Activated CD4-positive, alpha-beta T cell treated with anti-CD3 and anti-CD28 coated beads for 36 hours (primary cell): ENCODE measurements at places on chromosomes 7 and 10. TPM values are rescaled to one million over a fixed set of nuclear protein-coding genes. Genes with fewer than 3 reads are reported as not detected.

- H3K4me1 ChIP-seq = no peaks in the 10 kb centered on the region
- no peak for DNase-seq
- H3K27ac ChIP-seq = no peak overlapping the region
- peaks cover 7% of the 10 kb centered on the region for H3K36me3 ChIP-seq
- no peak overlapping the region for H3K4me3 ChIP-seq
Measured at GRCh38 chr10:97349752-97350513, 15.4 kb upstream of the FRAT2 start.

- no peak overlapping the region for H3K4me3 ChIP-seq
- no peak overlapping the region for H3K27ac ChIP-seq
- H3K27me3 ChIP-seq = no peaks in the 10 kb centered on the region
- H3K4me1 ChIP-seq = no peaks in the 10 kb centered on the region
Measured at GRCh38 chr7:141838581-141838980, 2.7 kb downstream of the PRSS37 start.

- no peak for DNase-seq
- peaks cover 20% of the 10 kb centered on the region for H3K4me1 ChIP-seq
- H3K4me3 ChIP-seq = no peak overlapping the region
Measured at GRCh38 chr7:90593205-90593604, 2.9 kb upstream of the CDK14 start.

- H3K27ac ChIP-seq = no peak overlapping the region
- H3K4me1 ChIP-seq = peaks cover 3% of the 10 kb centered on the region
- DNase-seq = peak; percentile 31
- H3K4me3 ChIP-seq = no peak overlapping the region
- no peaks in the 10 kb centered on the region for H3K27me3 ChIP-seq
Measured at GRCh38 chr7:77674878-77675277, 21.4 kb upstream of the RSBN1L start.

DNA sequence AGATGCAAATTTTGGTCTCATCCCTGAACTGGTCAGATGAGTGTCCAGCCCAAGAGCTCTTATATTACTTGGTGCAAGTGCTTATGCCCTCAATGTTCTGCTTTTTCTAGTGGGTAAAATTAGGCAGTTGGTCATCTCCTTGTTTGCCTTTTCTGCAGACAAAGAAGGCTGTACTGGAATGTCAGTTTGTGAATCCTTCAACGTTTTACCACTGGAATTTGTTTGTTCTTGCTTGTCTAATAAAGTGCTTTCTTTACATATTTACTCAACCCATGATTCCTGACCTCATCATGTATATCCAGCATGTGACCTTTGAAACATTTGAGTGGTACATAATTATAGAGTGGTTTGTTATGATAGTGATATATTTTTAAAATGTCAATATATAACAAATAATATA, 232.2 kb upstream of the TEX47 start:
- no peak for DNase-seq
- no peak overlapping the region for H3K27ac ChIP-seq
- no peaks in the 10 kb centered on the region for H3K27me3 ChIP-seq
- peaks cover 3% of the 10 kb centered on the region for H3K4me1 ChIP-seq

- H3K27ac ChIP-seq = no peak overlapping the region
- no peak overlapping the region for H3K4me3 ChIP-seq
- no peaks in the 10 kb centered on the region for H3K27me3 ChIP-seq
- H3K4me1 ChIP-seq = no peaks in the 10 kb centered on the region
- DNase-seq = no peak
Measured at GRCh38 chr10:93313798-93314197, 168.3 kb downstream of the MYOF start.

GRCh38 chr7:93117327-93117726, 452 bp downstream of the SAMD9 start:
- peak overlapping the region; percentile 78 for H3K4me3 ChIP-seq
- peaks cover 42% of the 10 kb centered on the region for H3K36me3 ChIP-seq
- DNase-seq = no peak
- peaks cover 53% of the 10 kb centered on the region for H3K4me1 ChIP-seq

GRCh38 chr7:28678431-28678965, 266.2 kb downstream of the CREB5 start:
- no peaks in the 10 kb centered on the region for H3K36me3 ChIP-seq
- H3K4me3 ChIP-seq = no peak overlapping the region
- no peak for DNase-seq
- no peak overlapping the region for H3K27ac ChIP-seq
- peaks cover 7% of the 10 kb centered on the region for H3K27me3 ChIP-seq

DNA sequence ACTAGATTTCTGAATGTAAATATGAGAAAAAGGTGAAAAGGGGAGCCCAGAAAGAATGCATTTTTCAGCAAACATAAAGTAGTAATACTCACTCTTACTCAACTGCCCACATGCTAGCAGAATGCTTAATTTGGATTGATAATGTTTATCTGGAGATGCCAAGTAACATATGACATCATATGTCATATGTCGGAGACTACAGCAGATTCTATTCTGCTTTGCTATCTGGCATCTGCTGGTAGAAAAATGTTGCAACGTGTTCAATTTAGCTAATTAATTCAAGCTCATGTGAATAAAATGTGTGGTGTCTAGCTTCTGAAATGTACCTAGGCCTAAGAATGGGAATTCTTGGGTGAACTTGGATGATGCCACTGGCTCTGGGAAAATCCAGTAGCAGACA, 4.5 kb downstream of the BBIP1 start:
- H3K27ac ChIP-seq = no peak overlapping the region
- no peak for DNase-seq
- no peak overlapping the region for H3K4me3 ChIP-seq
- peaks cover 29% of the 10 kb centered on the region for H3K4me1 ChIP-seq

DNA sequence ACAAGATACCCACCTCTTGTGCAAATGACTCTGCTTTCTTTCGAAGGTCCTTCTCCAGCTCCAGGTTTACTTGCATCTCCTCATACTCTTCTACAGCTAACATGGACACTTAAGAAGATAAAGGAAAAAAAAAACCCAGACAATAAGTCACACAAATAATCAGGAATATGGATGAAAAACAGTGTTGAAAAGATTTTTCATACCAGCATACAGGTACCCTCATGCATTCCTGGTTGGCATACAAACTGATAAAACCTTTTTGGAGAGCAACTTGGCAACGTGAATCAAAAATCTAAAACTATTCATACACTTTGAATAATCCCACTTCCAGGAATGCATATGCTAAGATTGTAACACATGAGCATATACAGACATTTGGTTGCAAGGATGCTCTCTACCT, 60.1 kb downstream of the SHTN1 start:
- H3K4me3 ChIP-seq = no peak overlapping the region
- H3K27ac ChIP-seq = no peak overlapping the region
- no peaks in the 10 kb centered on the region for H3K4me1 ChIP-seq
- H3K36me3 ChIP-seq = no peaks in the 10 kb centered on the region
- peaks cover 5% of the 10 kb centered on the region for H3K27me3 ChIP-seq

DNA sequence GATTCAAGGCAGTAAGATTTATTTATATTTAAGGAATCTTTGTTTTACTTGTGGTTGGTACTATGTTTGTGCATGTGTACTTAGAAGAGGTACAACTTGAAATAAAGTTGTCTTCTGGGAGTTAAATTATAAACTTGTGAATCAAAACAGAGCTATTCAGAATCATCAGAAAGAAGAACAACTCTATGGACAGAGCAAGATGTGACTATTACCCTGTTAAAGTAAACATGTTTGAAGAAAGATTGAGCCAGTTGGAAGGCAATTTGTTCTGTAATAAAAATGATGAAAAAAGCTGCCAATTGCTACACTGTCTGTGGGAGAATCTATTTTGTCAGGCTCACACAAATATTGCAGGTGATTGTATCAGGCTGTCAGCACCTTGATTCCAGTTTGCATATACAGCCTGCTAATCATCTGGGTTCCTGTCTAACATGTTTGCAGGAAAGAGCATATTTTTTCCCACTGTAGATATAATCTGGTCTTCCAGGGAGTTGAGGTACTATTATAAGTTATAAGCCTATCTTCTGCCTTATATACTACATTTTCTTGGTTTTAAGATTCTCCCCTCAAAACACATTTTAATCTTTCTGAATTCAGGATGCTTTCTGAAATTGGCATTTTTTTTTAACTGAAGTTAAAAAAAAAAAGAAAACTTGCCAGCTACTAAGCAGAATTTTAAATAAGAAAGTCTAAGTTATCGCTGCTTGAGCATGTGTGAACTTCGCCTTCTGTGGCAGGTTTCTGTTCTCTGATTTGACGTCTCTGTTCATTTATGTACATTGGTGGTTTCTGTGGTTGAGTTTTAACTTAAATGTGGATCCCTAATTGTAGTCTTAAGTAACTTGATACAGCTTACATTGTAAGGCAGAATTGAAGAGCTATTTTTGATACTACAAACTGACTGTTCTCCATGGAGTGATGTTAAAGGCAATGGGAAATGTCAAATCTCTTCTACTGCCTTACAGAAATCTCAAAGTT, 46.0 kb downstream of the ZNRF2 start:
- H3K4me1 ChIP-seq = peaks cover 51% of the 10 kb centered on the region
- peaks cover 20% of the 10 kb centered on the region for H3K36me3 ChIP-seq
- H3K4me3 ChIP-seq = peak overlapping the region; percentile 42
- no peaks in the 10 kb centered on the region for H3K27me3 ChIP-seq
- DNase-seq = peak; percentile 39

DNA sequence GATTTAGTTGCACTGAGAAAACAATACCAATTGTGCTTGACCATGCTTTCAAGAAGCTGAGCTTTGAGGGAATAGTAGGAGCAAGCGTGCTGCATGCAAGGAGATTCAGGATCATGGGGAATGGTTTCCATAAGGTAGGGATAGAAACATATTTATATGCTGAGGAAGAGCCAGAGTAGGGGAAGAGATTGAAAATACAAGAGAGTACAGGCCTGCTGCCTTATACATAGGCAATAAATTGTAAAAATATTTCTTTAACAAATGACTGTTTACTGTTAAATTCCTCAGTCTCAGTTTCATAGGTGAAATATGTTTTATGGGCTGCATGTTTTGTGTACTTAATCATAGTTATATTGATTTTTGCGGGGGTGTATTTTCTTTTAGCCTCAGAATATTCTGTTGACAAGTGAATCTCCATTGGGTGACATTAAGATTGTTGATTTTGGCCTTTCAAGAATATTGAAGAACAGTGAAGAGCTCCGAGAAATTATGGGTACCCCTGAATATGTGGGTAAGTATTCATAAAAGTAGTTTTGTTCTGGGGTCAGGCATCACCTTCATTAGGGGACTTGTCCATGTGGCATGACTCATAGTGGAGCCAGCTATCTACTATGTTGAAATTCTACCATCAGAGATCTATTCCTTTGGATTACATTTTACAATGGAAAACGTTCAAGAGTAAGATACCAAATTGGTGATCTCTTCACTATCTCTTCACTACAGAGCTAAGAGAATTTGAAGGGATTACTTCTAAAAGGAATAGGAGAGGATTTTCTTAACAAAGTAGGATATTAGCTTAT, 36.5 kb downstream of the STK17A start:
- peaks cover 54% of the 10 kb centered on the region for H3K4me1 ChIP-seq
- DNase-seq = no peak
- no peak overlapping the region for H3K27ac ChIP-seq
- H3K4me3 ChIP-seq = no peak overlapping the region

DNA sequence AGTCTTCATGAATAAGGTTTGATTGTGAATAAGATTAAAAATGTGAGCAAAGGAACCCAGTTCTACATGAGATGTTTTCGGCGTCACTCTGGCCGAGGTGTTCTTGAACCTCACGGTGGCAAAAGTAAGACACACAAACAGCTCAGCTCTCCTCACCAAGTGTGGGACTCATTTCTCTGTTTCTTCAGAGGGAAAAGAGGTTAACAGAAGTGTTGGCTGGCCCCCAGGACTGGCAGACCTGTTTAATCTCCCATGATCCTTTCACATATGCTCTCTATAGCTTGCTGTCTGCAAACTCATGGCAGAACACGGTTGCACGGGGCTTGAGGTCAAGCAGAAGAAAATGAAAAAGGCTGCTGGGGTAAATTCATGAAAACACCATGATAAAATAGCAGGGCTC, 394.4 kb downstream of the CALN1 start:
- H3K27ac ChIP-seq = no peak overlapping the region
- no peaks in the 10 kb centered on the region for H3K4me1 ChIP-seq
- H3K36me3 ChIP-seq = no peaks in the 10 kb centered on the region
- no peak for DNase-seq

DNA sequence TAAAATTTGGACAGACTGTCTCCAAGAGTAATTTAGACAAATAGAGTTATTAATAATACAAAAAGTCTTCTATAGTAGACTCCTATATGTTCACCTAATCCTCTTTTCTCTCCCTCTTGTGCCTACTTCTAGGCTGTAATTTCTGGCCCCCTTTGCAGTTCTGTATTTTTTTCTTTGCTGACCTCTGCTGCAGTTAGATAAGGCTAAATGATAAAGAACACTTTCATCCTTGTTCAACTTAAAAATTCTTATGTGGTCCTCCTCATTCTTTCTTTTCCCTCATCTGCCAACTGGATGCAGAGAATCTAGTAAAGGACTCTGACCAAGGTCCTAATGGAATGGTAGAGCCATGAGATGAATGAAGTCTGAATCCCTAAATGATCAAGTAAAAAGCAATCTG, 20.1 kb downstream of the GLCCI1 start:
- no peak for DNase-seq
- peaks cover 16% of the 10 kb centered on the region for H3K36me3 ChIP-seq
- H3K27ac ChIP-seq = no peak overlapping the region
- no peaks in the 10 kb centered on the region for H3K27me3 ChIP-seq

DNA sequence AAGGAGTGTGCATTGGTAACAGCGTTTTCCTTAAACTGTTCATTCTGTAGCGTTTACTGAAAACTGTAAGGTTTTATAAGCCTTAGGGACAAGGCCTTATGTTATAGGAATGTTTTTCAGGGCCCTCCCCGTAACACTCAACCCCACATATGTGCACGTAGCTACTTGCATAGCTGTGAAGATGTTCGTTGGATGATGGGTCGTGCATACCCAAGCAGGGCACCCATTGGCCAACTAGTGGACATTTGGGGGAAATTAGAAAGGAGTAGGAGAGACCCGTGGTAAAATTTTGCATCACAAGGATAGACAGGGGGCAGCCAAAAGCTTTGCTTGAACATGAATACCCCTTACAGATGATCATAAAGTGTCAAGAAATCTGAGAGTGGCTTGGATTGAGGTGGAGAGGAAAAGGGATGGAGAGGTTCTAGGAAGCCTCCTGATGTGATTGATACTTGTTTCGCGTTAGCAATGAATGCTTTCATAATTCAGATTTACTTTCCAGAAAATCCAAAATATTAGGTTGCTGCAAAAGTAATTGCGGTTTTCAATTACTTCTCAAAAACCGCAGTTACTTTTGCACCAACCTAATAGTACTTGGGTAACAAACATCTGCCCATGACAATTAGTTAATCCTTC, 878 bp downstream of the SEC61A2 start:
- H3K36me3 ChIP-seq = peaks cover 16% of the 10 kb centered on the region
- H3K27me3 ChIP-seq = no peaks in the 10 kb centered on the region
- peak; percentile 53 for DNase-seq
- H3K27ac ChIP-seq = peak overlapping the region; percentile 74
- H3K4me3 ChIP-seq = peak overlapping the region; percentile 81
- peaks cover 17% of the 10 kb centered on the region for H3K4me1 ChIP-seq

GRCh38 chr7:137546671-137547070, 203.1 kb upstream of the PTN start:
- H3K36me3 ChIP-seq = no peaks in the 10 kb centered on the region
- H3K27ac ChIP-seq = no peak overlapping the region
- no peaks in the 10 kb centered on the region for H3K4me1 ChIP-seq
- H3K4me3 ChIP-seq = no peak overlapping the region

Gene EN2
- total RNA-seq = not detected

Gene SSC4D
- 0.91 TPM for total RNA-seq

Gene NKX2-3
- total RNA-seq = not detected

Gene MKI67
- 234 TPM for total RNA-seq

Gene MYH16
- not detected for total RNA-seq

Gene IFIT1B
- total RNA-seq = not detected

Gene KLLN
- 0.30 TPM for total RNA-seq

Gene PTPRE
- 23.0 TPM for total RNA-seq

Gene MYL7
- not detected for total RNA-seq

Gene WEE2
- total RNA-seq = not detected

Gene ASAH2B
- total RNA-seq = 10.3 TPM

Gene PTPRN2
- total RNA-seq = 0.51 TPM

Gene STAM
- 17.9 TPM for total RNA-seq
